ENCODE measurements at places on chromosomes 4 and X.

GRCh38 chrX:120999413-120999812, 13.9 kb upstream of the CT47A1 start:
- no peak for DNase-seq

GRCh38 chr4:89316931-89317366, 9.3 kb upstream of the GPRIN3 start:
- DNase-seq = peak; percentile 64

DNA sequence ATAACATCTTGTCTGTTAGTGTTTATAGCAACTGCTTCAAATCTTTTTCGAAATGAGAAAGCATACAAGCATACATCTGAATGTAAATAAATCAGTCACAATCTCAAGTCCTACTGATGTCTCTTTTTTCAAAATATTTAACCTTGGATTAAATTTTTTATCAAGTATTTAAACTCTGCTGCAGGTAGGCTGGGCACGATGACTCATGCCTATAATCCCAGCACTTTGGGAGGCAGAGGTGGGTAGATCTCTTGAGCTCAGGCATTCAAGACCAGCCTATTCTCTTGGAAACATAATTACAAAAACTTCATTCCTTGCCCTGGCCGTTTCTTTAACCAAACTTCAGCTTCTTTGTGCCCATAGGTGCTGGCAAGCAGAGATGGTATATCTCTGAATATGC, 540.3 kb upstream of the GALNT7 start:
- no peak for DNase-seq

GRCh38 chr4:177975315-177975987, 533.2 kb upstream of the AGA start:
- peak; percentile 66 for DNase-seq

GRCh38 chr4:120873554-120873953, 49.0 kb downstream of the PRDM5 start:
- no peak for DNase-seq
